ENCODE measurements at places on chromosomes 1 and 21.

- DNase-seq = no peak
Observed at GRCh38 chr1:18532390-18533170, 51.9 kb downstream of the KLHDC7A start.

DNA sequence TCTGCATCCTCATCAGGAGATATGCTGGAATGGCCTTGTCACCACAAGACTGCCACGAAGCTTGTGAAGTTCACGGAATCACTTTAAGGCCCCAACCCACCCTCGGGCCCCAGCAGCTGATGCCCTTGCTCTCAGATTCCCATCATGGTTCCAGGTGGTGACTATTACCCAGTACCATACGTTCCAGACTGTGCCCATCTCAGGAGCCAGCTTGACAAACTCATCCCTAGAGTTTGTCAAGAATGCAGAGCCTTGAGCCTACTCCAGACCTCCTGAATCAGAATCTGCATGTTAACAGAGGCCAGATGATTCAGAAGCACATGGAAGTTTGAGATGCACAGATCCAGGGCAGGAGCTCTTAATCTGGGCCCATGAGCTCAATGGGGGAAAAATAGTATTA, 53.9 kb upstream of the RBM15 start:
- no peak for DNase-seq

GRCh38 chr1:6832531-6833188, 47.4 kb downstream of the CAMTA1 start:
- DNase-seq = no peak

DNA sequence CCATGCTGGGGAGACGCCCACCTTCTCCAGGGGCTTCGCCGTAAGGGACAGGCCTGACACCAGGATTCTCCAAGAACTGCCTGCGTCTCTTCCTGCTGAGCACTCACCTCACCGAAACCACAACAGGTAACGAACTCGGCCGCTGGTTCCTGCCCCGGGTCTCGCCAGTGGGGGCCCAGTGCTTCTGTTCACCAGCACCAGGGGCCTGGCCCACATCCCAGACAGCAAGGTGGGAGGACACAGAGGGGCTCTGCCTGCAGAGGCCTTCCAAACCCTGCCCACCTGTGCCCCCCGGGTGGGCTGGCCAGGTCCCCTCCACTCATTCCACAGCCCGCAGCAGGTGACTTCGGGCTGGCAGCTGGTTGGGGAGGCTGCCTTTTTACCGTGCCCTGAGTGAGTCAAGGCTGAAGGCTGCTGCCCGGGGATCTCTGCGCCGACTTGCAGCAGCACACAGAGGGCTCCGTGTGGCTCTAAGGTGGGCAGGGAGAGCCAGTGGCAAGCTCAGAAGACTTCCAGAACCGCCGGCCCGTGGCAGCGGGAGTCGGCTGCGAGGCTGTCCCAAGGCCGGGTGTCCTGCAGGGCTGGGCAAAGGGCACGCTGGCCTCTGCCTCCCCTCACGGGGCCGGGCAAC, 14.7 kb upstream of the COL18A1 start:
- no peak for DNase-seq

DNA sequence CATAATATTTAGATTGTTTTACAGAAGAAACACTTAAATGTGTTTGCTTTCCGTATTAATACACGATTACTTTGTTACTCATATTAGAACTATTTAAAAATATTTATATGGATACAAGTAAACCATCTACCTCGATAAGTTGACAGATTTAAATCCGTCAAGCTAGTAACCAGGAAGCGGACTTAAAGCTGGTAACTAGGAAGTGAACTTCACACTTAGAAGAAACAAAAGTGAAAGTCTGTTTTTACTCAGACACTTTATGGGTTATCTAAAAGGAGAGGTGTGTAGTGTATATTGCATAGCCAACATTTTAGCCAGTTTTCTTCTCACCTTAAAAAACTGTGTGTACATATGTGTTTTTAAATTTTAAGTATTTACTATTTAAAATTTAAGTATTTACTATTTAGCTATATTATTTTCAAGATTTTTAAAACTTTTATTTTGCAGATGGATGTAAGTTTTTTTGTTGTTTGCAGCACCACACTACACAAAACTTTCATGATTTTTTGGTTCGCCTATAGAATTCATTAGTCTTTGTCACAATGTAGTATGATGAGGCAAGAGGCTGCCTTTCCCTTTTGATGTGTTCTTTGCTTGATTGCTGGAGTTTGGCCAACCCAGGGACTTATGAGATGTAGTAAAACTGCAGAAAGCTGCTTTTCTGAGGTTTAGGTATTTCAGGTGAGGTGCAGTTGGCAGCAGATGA, 2.7 kb downstream of the USP25 start:
- peak; percentile 76 for DNase-seq

- DNase-seq = no peak
Observed at GRCh38 chr21:42670884-42671283, 17.5 kb downstream of the PDE9A start.

DNA sequence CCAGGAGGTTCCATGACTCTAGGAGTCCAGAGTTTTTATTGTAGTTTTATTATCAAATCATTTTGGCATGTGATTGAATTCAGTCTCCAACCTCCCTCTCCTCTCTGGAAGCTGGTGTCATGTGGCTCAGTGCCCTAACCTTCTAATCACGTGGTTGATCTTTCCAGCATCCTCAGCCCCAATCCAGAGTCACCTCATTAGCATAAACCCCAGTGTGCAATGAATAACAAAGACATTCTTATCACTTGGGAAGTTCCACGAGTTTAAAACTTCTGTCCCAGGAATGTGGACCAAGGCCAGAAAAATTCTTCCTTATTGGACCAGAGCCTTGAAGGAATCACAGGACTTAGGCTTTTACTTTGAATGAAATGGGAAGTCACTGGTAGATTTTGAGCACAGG, 52.2 kb downstream of the KIRREL1 start:
- DNase-seq = no peak

GRCh38 chr1:205591522-205592351, 40.1 kb downstream of the ELK4 start:
- peak; percentile 56 for DNase-seq

DNA sequence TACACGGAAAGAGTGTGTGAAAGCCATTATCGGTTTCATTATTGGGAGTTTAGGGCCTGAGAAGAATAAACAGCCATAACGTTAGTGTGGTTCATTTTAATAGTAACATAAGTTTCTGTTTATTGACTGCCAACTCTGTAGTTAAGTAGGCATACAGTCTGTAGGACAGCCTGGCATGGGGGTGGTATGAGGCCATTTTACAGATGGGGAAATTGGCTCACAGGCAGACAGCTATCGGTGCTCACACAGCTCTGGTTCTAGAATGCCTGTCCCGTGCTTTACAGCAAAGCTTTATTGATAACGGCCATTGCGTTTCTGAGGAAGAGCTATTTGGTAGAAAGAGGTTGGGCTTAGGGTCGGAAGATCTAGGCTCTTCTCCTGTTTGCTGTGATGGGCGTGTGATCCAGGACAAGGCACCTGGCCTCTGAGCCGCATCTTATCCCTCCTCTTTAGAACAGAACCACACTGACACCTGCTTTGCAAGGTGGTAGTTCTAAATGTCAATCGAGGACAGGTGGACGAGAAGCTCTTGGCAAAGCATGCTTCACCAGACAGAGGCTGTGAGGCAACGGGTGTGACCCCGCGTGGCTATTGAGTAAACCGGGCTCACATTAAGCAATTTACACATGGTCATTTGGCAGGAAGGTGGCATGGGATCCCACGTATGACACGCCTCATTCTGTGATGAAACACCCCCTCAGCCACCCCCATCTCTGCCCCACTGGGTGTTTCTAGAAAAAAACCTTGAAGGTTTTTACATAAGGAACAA, 14.9 kb downstream of the ETS2 start:
- no peak for DNase-seq

GRCh38 chr21:36684957-36685714, 13.8 kb upstream of the SIM2 start:
- DNase-seq = no peak

GRCh38 chr1:114003431-114003830, 24.2 kb downstream of the OLFML3 start:
- no peak for DNase-seq

GRCh38 chr1:159188375-159188788, 16.3 kb upstream of the ACKR1 start:
- DNase-seq = no peak

GRCh38 chr1:59522925-59523505, 226.1 kb downstream of the FGGY start:
- DNase-seq = no peak

GRCh38 chr1:203217139-203217655, 12.3 kb downstream of the CHIT1 start:
- no peak for DNase-seq

DNA sequence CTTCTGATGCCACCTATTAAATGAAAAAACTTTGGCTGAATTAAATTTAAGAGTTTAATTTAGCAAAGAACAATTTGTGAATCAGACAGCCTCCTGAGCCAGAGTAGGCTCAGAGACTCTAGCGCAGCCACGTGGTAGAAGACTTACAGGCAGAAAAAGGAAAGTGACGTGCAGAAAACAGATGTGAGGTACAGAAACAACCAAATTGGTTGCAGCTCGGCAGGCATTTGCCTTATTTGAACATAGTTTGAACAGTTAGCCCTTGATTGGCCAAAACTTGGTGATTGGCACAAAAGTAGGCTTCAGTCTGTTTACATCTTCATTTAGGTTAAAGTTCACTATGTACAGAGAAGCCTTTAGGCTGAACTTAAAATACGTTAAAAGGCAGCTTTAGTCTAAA, 22.9 kb downstream of the TCP10L start:
- DNase-seq = no peak

DNA sequence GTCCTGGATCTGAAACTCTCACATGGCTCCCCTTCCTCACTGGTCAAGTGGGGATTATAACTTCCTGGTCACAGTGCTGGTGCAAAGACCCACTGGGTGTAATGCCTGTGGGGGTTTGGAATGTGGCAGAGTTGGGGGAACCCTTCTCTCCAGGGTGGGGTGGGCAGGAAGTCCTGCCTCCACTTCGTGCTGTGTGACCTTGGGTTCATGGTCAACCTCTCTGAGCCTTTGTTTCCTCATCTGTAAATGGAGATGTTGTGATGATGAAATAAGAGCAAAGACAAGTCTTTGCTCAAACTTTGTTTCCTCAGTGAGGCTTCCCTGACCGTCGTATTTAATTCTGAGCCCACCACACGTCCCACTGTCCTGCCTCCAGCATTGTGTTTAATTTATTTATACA, 564.7 kb downstream of the PTPRU start:
- DNase-seq = no peak

GRCh38 chr21:25461725-25462124, 145.6 kb downstream of the MRPL39 start:
- no peak for DNase-seq

DNA sequence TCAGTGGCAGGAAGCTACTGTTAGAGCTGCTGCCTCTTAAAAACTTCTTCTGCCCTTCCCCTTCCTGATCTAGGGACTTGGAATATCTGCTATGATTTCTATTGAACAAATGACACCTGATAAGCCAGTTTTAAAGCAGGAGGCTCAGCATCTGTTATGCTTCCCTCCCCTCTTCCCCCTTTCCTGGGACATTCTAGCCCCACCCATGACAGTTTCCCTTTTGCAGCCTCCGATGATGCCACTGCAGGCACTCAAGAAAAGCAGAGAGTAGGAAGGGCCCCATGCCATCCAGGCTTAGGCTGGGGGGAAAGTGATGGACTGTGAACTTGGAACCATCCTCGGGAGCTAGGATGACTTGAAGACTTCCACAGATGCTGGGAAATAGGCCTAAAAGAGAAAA, 15.1 kb upstream of the EPB41 start:
- no peak for DNase-seq

GRCh38 chr1:194024659-194025058, 838.2 kb upstream of the B3GALT2 start:
- DNase-seq = no peak

DNA sequence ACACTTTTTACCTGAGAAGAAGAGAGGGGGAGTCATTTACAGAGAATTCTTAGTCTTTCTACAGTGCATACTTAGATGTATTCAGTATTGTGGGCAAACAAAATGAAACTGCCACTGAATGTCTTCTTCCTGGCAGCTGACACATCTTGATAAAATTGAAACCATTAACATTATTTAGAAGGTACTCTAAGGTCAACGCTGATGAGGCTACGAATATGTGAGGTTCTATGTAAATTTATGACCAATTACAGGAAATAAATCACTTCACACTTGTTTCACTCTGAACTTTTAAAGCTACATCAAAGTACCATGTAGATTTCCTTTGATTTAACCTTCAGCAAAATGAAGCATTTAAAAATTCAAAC, 51.3 kb upstream of the GFI1 start:
- DNase-seq = no peak

- no peak for DNase-seq
Observed at GRCh38 chr1:119762953-119763352, 5.8 kb downstream of the HMGCS2 start.

GRCh38 chr1:227218870-227219573, 99.3 kb downstream of the CDC42BPA start:
- no peak for DNase-seq

GRCh38 chr1:3858231-3858981, 1.1 kb downstream of the DFFB start:
- no peak for DNase-seq

- DNase-seq = no peak
Observed at GRCh38 chr1:94596260-94596659, 54.7 kb upstream of the F3 start.

DNA sequence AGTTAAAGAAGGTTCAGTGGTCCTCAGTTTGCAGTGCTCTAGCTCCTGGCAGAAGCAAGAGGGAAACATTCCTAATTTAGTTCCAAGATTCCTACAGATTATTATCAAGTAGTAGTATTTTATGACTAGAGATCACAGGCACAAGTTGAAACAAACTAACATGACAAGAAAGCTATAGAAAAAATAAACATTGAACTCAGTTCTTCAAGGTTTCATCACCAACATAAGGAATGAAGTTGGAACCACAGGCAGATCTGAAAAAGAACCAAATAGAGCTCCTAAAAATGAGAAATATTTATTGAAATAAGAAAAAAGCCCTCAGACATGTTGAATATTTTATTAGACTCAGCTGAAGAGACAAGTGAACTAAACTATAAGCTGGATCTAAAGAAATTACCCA, 40.6 kb downstream of the PDC start:
- DNase-seq = no peak

DNA sequence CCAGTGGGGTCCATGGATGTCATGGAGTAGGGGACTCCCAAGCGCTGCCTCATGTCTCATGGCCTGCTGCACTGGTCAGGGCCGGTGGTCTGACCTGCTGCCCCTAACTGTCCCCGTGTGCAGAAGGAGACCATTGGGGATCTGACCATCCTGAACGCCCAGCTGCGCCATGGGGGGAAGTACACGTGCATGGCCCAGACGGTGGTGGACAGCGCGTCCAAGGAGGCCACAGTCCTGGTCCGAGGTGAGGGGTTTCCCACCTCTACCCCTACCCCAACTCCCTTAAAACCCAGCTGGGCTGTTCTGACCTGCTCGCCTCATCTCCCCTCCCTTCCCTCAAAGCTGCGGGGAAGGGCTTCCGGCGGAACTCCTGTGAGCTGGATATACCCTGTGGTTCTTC, 18.6 kb downstream of the TMEM81 start:
- no peak for DNase-seq

DNA sequence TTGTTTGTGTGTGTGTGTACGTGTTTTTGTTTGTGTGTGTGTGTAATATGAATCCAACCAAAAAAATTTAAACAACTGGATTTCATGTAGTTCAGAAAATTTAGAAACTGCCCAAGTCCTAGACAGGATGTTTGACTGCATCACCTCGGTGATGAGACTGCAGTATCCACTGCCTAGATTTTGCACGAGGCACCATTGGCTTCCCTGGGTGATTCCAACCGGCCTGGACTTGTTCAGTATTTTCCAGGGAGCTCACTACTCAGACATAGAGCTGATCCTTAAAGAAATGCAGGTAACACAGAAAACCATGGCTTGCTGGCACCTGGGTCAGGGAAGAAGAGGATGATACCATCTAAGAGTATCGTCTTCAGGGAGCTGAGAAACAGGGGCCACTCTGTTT, 18.2 kb upstream of the KCNK2 start:
- no peak for DNase-seq
